ENCODE measurements at places on chromosomes 7 and 10. TPM values are rescaled to one million over a fixed set of nuclear protein-coding genes. Genes with fewer than 3 reads are reported as not detected.

Gene PLAC9
- total RNA-seq: 44.2 TPM

Gene KLHDC10
- total RNA-seq: 33.1 TPM

Gene FGL2
- 10.9 TPM for total RNA-seq

Gene ABLIM1
- 129 TPM for total RNA-seq

Gene SLC16A12
- 0.08 TPM for total RNA-seq

Gene HMX3
- total RNA-seq: not detected

Gene MAT1A
- total RNA-seq: 0.75 TPM

Gene GPR37
- total RNA-seq: 1.6 TPM

Gene LRRC4
- total RNA-seq: 1.3 TPM

Gene CCDC146
- total RNA-seq: 11.7 TPM

Gene EGR2
- 5.7 TPM for total RNA-seq

Gene NUDT13
- 2.5 TPM for total RNA-seq

Gene ATP6V0A4
- 1.2 TPM for total RNA-seq

Gene OPN4
- not detected for total RNA-seq

Gene SEMA3D
- total RNA-seq: 32.8 TPM

Gene ASIC3
- 0.34 TPM for total RNA-seq

Gene SFTPD
- total RNA-seq: 0.89 TPM

Gene AIFM2
- 12.4 TPM for total RNA-seq

Gene AMPH
- 2.1 TPM for total RNA-seq

Gene PODXL
- total RNA-seq: 64.4 TPM

Gene OR6B1
- total RNA-seq: not detected

Gene STX1A
- total RNA-seq: 8.4 TPM

Gene OR2A12
- total RNA-seq: not detected

Gene TMEM273
- 26.6 TPM for total RNA-seq

Gene MARCHF5
- 34.2 TPM for total RNA-seq

Gene TCERG1L
- 0.91 TPM for total RNA-seq

Gene ADCY1
- total RNA-seq: 4.6 TPM

Gene FAM107B
- total RNA-seq: 67.2 TPM

Gene CYP3A4
- not detected for total RNA-seq

Gene UCN3
- total RNA-seq: not detected

Gene LRRC17
- 5.2 TPM for total RNA-seq

Gene HYAL4
- total RNA-seq: 0.23 TPM

Gene RBP4
- 3.3 TPM for total RNA-seq

Gene PRSS37
- not detected for total RNA-seq

Gene ABCC2
- 1.5 TPM for total RNA-seq

Gene SMKR1
- total RNA-seq: 2.2 TPM

Gene PTEN
- 159 TPM for total RNA-seq

Gene ALOX5
- 237 TPM for total RNA-seq

Gene LOXL4
- total RNA-seq: 3.0 TPM

Gene SNX8
- total RNA-seq: 23.7 TPM

Gene ZNF783
- total RNA-seq: 30.0 TPM

Gene FAM180A
- total RNA-seq: 1.1 TPM

Gene SRI
- total RNA-seq: 158 TPM

Gene ADCYAP1R1
- 2.6 TPM for total RNA-seq

Gene HECW1
- 1.3 TPM for total RNA-seq

Data from ureter (tissue), 1 donor.